ENCODE measurements at places on chromosomes 5 and 9. TPM values are rescaled to one million over a fixed set of nuclear protein-coding genes. Genes with fewer than 3 reads are reported as not detected.

DNA sequence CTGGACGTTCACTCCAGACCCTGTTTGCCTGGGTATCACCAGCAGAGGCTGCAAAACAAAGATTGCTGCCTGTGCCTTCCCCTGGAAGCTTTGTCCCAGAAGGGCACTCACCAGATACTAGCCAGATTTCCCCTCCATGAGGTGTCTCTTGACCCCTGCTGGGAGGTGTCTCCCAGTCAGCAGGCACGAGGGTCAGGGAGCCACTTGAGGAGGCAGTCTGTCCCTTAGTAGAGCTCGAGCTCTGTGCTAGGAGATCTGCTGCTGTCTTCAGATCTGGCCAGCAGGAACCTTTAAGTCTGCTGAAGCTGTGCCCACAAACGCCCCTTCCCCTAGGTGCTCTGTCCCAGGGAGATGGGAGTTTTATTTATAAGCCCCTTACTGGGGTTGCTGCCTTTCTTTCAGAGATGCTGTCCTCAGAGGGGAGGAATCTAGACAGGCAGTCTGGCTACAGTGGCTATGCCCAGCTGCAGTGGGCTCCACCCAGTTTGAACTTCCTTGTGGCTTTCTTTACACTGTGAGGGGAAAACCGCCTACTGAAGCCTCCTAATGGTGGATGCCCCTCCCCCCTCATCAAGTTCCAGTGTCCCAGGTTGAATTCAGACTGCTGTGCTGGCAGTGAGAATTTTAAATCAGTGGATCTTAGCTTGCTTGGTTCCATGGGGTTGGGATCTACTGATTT is 253.9 kb downstream of the SPATA31D1 start:
- no peak for DNase-seq

- DNase-seq = no peak
Measured at GRCh38 chr9:32875242-32875641, 91.9 kb downstream of the TMEM215 start.

DNA sequence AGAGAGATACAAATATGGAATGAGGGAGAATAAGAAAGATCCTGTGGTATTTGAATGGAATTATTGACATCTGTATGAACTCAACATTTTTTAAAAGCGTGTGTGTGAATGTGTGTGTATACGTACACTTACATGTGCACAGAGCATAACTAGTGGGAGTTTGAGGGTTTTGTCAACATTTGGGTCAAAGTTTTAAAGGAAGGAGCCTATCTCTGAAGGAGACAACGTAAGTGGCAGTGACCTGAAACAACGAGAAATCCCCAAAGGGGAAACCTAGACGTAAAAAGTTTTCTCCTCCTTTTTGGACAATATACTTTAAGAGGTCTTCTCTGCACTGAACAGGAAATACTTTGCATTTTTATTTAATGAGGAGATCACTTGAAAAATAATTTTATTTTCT is 40.2 kb upstream of the DTWD2 start:
- DNase-seq = no peak

GRCh38 chr9:126487856-126488255 is 125.9 kb upstream of the LMX1B start:
- no peak for DNase-seq

DNA sequence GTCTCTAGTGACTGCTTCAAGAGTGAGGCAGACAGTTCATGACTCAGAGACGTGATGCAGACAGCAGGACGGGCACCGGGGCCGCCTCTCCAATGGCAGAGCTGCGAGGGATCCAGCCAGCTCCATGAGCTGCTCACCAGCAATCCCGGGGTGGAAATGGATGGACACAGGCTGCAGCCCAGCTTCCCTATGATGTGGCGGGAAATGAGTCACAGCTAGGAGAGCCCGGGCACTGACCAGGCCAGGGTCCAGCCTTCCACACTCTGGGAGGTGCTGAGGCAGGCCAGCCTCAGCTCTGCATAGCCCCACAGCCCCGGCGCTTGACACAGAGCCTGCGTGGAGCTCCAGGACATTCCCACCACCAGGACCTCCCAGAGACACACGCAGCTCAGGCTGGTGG is 244.8 kb upstream of the IRX2 start:
- no peak for DNase-seq

- DNase-seq = no peak
Measured at GRCh38 chr5:9090381-9091026, 455.4 kb downstream of the SEMA5A start.

DNA sequence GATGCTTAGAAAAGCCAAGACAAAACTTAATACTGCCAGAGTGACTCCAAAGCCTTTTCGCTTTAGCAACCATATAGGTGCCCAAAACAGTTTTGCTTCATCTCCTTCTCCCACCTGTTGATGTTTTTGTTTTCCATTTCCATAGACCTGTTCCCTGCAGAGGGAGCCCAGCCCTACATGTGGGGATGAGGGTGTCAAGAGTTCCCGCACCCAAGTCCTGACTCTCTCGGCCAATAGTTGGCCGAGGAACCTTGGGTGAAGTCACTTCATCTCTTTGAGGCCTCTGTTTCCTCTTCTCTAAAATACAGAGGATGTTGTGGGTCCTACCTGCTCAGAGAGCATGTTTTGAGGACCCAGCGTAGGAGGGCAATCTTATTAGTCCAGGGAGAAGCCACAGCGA is 38.5 kb upstream of the LCP2 start:
- DNase-seq = no peak

GRCh38 chr5:33423018-33423630 is 17.6 kb upstream of the TARS1 start:
- peak; percentile 32 for DNase-seq

GRCh38 chr5:6491196-6491918 is 42.7 kb downstream of the UBE2QL1 start:
- DNase-seq = no peak

GRCh38 chr5:61657686-61658085 is 325.6 kb downstream of the ZSWIM6 start:
- no peak for DNase-seq

DNA sequence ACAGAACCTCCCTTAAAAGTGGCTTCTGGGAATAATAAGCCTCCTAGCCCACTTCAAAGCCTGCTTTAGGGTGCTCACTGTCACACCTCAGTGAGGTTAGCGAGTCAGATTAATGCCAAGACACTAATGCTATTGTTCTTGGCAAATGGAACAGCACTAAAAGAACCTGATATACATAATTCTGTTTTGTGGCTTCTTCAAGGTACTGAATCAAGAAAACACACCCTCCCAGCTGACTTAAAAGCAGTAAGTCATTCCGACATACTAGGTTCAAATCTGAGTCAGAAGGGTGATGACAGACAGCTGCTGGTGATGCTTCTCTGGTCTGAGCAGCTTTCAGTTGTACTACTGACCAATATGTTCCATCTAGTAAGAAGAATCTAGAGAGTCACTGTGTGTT is 121.6 kb downstream of the OXCT1 start:
- peak; percentile 68 for DNase-seq

DNA sequence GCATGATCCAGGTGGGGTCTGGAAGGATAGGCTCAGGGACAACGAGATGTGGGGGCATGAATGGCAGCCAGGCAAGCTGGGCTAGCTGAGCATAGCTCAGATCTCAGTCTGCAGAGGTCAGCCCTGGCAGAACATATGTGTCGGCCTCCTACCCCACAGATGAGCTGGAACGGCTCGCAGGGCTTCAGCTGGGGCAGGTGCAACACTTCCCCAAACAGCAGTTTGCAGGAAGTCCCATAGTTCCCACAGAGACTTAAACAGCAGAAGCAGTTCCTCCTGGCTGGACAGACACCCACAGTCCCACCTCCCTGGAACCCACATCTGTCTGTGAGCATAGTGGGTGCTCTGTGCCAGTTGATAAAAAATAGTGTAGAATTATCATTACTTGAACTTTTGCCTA is 404.6 kb downstream of the GADD45G start:
- DNase-seq = peak; percentile 40

DNA sequence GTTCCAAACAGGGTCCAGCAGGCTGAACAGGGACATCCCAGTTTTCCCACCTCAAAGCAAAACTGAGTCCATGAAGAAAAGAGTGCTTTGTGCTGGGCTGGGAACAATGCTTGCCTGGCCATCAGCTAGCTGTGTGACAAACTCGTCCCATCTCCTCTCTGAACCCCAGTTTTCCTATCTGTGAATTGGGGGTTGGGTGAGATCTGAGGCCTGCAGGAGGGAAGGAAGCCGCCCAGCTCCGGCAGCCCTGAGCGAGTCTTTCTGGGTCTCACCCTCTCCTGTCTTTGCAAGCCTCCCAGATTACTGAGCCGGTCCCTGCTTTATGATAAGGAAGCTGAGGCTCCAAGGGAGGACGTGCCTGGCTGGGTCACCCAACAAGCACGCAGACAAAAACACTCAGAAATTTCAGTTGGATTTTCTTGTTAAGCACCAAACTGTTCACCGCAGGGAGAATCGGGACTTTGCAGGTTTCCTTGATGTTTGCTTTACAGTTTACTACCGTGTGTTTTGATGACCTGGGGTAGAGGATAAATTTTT is 82.6 kb upstream of the LMX1B start:
- no peak for DNase-seq

- DNase-seq = no peak
Measured at GRCh38 chr5:151051931-151052608, 28.8 kb downstream of the TNIP1 start.

GRCh38 chr9:89529243-89530035 is 31.5 kb upstream of the SEMA4D start:
- no peak for DNase-seq

- no peak for DNase-seq
Measured at GRCh38 chr5:109589239-109589638, 100.5 kb upstream of the MAN2A1 start.

- no peak for DNase-seq
Measured at GRCh38 chr9:123349033-123349432, 7.0 kb upstream of the CRB2 start.

DNA sequence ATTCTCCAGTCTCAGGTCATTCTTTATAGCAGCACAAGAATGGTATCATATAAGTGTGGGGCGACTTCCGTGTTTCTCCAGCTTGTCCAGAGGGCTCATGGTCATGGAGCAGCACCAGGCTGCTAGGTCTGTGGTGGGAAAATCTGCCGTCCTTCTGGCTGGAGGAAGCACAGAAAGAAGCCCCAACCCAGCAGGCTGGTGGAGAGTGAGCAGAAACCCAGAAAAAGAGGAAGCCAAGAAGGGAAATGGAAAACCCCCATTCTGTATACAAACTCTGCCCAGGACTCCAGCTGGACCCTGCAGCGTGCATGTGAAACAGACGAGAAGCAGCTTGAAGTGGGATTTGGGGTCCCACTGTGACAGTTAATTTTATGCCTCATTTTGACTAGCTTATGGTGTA is 34.3 kb upstream of the OLFM1 start:
- DNase-seq = no peak

DNA sequence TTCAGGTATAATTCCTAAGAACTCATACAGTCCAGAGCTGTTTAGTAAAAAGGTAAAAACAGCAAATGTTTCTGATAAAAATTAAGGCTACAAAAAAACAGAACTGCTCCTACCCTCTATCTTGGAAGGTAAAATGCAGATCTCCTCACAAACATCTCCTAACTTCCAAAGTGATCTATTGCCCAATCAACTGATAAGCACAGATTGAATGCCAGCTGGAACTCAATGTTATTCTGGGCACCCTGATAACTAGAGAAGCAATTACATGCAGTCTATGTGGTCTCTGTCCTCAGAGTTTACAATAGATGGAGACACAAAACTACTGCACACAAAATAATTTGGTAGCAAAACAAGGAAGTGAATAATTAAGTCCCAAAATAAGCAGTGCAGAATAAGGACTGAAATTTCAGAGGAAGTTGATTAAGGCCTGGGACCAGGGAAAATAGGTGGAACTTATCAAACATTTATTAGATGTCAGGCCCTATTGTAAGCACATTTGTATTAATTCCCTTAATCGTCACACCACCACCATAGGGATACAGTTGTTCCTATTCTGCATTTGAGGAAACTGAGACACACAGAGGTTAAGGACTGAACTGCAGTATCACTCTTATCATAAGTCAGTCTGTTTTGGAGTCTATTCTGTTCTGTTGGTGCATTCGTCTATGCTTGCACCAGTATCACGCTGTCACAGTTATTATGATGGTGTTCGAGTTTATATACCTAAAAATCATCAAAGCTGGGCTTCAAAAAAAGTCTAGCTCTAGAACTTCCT is 102.2 kb upstream of the TARS1 start:
- DNase-seq = no peak

DNA sequence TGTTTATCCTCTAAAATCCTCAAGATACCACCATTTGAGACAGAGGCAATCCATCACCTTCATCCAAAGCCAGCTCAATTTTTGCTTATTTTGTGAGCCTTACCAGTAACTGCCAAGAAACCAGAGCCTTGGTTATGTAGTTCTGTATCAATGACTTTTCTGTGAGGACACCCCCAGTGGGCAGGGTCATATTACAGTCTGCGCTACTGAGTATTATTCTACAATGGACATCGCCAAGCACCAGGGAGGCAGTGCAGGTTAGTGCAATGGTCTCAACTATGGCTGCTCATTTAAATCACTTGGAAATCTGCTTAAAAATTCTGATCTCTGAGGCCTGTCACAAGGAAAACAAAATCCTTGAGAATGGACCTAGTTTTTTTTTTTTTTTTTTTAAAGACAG is 90.5 kb upstream of the NIPAL4 start:
- DNase-seq = no peak

- DNase-seq = peak; percentile 42
Measured at GRCh38 chr5:35246900-35247647, 16.8 kb upstream of the PRLR start.

GRCh38 chr9:115531410-115532125 is 413.6 kb upstream of the TNC start:
- DNase-seq = no peak

GRCh38 chr9:73720601-73721000 is 568.9 kb downstream of the ANXA1 start:
- no peak for DNase-seq

DNA sequence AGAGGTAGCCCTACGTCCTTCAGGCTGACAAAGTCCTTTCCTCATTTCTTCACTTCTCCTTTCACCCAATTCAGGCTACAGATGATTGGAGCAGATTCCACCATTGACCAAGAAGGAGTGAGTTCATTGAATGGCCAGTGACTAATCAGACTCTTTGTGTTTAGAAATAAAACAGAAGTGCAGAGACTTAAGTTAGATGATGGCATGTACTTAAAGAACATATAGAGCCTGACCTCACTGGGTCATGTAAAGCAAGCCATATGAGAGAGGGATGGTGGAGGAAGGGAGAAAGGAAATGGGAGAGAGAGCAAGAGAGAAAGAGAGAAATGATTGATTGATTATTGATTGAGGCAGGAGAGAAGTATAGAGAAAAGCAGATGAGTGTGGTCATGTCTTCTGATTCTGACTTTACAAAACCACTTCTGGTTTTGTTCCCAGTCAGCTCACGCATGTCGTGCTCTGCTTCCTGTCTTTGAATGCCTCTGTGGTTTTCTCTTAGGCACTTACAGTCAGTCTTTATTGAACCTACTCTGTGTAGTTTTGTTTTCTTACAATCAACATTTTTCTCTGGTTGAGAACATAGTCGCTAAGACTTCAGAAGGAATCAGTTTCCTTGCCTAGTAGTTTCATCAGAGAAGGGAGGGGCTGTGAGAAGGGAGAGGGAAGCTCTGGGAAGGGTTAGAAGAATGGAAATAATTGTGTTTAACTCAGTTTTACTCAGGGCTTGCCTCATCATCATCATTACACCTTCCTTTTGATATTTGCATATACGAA is 149.2 kb upstream of the KLF9 start:
- DNase-seq = peak; percentile 52

DIRAS2 gene
- 0.10 TPM for total RNA-seq

GRM6 gene
- total RNA-seq = not detected

CCDC180 gene
- not detected for total RNA-seq

ZNF883 gene
- 0.36 TPM for total RNA-seq

IFNB1 gene
- not detected for total RNA-seq

ERMP1 gene
- total RNA-seq = 8.8 TPM

OMD gene
- total RNA-seq = not detected

IL13 gene
- total RNA-seq = not detected
